Activated CD4-positive, alpha-beta T cell treated with anti-CD3 and anti-CD28 coated beads, Interleukin-2, amount 10 ng/mL, durations not matched to agents 7 days and 5 days (primary cell): ENCODE measurements at places on chromosomes 1 and 21.

GRCh38 chr1:172499636-172500141 is 33.3 kb upstream of the SUCO start:
- no peak for DNase-seq

DNA sequence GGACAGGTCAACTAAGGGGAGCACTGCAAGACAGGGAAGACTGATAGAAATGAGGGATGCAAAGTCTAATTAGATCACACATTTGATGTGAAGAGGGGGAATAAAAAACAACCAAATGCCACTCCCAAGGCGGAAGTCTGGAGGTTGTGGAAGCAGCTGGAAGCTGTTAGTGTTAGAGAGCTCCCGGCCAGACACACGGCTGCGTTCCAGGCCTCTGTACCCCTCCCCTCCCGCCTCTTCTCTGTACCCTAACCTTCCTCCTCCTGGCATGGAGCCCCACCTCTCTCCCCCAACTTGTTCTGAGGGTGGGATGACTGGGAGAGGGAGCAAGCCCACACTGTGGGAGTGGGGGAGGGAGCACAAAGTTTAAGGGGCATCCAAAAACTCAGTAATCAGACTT is 67.0 kb downstream of the PLEKHA6 start:
- no peak for DNase-seq

- no peak for DNase-seq
Measured at GRCh38 chr1:59258412-59259032, 38.4 kb upstream of the FGGY start.

- no peak for DNase-seq
Measured at GRCh38 chr1:101250222-101250621, 13.4 kb downstream of the S1PR1 start.

DNA sequence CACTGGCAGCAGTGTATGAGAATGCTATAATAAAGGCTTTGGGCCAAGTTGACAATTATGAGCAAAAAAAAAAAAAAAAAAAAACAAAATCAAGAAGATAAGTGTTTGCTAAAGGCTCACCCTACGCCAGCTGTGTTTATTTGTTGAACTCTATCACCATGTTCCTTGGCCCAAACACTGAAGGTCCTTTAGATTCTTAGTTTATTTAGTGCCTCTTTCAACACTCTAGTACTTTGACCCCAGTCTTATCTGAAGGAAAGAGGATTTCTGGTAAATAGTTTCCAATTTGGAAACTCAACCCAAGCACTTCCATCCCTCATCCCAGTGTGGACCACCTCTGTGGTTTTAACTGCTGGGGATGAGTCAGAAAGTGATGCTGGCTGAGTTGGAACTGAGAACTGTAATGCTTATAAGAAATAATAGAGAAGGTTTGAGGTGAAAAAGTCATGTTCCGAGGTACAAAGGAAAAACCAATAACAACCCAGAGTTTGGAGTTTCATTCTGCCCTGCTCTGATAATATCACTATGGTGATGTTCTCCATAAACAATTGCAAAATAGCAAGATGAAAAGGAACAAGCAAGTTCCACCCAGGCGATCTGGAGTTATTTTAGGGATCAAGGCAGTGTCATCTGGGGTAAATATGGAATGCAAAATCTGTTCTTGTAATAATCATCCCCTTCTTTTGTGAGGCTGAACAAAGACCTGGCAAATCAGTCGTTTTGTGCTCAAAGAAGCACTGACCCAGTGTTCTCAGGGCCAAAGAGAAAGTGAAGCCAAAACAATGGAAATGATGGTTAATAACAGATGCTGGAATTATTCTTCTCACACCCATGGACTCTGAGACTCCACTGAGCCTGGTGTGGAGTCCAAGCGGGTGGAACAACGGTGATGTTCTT is 19.7 kb upstream of the CAPZB start:
- no peak for DNase-seq

GRCh38 chr1:65769636-65770035 is 23.1 kb upstream of the PDE4B start:
- DNase-seq, result no peak

DNA sequence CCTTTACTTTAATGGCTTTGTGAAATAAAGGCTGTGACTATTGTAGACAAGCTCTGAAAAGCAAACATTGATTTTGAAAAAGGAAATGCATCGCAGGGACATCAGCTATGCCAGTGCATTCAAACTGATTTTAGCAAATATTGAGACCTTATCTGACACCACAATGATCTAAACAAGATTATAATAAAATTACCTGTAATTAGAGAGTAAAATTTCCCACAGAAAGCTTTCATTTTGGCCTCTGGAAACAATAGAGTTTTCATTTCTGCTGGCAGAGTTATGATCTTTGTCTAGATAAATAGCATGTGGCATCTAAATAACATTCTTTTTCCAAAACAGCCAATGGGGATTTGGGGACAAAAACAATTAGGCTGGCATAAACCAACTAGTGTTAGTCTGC is 650.4 kb upstream of the PRMT6 start:
- no peak for DNase-seq

- DNase-seq, result no peak
Measured at GRCh38 chr1:175792136-175792535, 48.7 kb upstream of the TNR start.

DNA sequence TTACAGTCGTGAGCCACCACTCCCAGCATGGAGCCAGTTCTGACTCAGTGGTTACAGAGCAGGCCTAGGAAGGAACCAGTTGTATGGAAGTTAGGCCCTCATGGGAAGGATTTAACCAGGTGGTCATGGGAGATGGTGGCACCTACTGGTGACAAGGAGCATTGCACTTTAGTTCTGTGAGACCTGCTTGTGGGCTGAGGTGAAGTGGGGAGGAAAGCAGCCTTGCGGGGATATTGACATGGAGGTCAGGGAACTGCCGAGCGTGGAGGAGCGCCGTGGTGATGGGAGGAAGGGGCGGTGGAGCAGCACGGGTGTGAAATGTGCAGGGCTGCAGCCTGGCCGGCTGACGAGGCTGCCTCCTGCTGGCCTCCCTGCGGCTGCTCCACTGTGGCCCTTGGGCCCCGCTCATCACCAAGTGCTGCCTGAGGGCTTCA is 100.4 kb downstream of the GALNT2 start:
- DNase-seq, result peak; percentile 38

- peak; percentile 81 for DNase-seq
Measured at GRCh38 chr1:6475381-6476133, 9.6 kb upstream of the TNFRSF25 start.

GRCh38 chr1:84686223-84686622 is 4.0 kb downstream of the SSX2IP start:
- DNase-seq, result no peak
